Stimulated activated CD4-positive, alpha-beta T cell treated with anti-CD3 and anti-CD28 coated beads, Interleukin-1b, Interleukin-23, amount 100 ng/mL, for 48 hours (primary cell): ENCODE measurements at places on chromosomes 1 and 21.

DNA sequence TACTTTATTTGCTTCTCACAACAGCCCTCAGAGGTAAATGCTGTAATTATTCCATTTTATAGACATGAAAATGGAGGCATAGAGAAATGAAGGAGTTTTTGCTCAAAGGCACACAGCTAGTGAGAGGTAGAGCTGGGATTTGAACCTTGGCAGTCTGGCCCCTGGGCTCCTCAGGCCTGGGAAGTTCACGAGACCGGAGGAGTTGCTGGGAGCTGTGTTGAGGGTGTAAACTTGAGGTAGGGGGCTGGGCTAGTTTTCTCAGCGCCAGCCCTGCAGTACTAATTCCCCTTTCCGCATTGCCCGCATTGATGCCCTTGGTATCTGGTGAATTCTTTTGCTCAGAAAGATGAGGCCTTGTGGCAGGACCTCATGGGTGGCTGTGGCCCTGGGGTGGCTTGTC lies 73.3 kb downstream of the PTPRU start:
- no peak for DNase-seq

DNA sequence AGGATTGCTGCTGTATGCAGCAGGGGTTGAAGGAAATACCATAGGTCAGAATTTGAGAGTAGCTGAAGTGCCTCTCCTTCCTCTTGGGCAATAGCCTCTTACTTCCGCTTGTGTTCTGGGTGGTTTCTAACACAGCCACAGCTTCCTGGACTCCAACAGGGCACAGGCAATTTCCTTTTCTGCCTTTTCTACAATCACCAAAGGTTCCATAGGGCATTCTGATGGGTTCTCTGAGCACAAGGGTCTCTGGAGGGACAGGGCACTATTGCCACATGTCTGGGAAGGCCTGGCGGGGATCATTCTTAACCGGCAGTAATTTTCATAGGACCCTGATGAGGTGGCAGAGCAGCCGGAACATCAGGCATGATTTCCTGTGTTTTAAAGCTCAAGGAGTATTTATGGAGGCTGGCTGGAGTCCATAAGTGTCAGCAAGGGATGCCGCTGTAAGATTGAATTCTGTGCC lies 5.5 kb upstream of the AGTRAP start:
- no peak for DNase-seq

GRCh38 chr1:232655028-232655745 lies 25.3 kb upstream of the SIPA1L2 start:
- DNase-seq = no peak

GRCh38 chr21:42469272-42469671 lies 26.8 kb downstream of the RSPH1 start:
- DNase-seq = no peak

- no peak for DNase-seq
Measured at GRCh38 chr1:176996456-176997090, 167.9 kb downstream of the ASTN1 start.

DNA sequence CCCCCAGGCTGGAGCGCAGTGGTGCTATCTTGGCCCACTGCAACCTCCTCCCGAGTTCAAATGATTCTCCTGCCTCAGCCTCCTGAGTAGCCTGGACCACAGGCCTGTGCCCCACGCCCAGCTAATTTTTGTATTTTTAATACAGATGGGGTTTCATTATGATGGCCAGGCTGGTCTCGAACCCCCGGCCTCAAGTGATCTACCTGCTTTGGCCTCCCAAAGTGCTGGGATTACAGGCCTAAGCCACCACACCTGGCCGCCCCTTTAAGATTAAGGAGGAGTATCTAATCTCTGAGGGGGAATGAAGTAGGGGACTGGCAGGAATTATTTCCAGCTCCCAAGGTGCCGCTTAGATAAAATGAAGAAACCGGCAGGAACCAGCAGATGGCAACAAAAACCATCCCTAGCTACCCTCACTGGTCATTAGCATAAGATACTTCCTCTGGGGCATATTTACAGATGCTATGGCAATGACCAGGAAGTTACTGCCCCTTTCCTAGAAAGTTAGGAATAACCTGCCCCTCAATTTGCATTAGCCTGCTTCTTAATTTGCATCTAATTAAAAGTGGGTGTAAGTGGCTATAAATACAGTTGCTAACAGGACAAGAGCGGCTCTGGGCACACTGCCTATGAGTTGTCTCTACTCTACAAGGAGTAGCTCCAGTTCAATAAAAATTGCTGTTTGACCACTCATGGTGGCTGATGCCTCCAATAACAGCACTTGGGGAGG lies 7.1 kb upstream of the NSUN4 start:
- DNase-seq = no peak

DNA sequence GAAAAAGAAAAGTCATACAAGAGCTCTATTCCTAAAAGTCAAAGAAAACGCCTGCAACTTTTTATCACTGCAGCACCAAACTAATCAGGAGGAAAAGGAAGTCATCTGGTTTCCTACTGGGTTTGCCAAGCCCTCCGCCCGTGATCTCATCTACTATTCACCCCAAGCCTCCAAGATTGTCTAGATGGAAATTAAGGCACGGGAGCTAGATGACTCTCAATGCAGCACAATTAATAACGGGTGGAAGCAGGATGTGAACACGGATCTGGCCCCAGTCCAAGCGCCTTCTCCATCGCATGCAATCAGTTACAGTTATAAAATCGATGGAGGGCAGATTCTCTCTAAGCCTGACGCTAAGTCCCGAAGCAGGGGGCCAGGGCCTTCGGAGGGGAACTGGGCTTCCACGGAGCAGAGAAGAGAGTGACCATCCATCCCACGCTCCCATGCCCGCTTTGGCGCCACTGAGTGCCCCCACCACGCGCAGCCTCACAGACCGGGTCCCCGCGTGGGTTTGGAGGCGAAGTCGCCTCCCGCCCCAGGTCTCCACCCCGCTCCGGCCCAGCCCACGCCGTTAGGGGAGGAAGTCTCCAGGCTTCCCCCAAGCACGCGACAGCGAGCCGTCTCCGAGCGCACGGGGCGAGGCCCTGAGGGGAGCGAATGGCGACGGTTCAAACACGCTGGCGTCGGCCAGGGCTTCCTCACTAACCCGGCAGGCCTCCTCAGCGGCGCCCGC lies 1.8 kb downstream of the HSF2BP start:
- DNase-seq = no peak

- no peak for DNase-seq
Measured at GRCh38 chr1:221774054-221774842, 32.4 kb upstream of the DUSP10 start.

DNA sequence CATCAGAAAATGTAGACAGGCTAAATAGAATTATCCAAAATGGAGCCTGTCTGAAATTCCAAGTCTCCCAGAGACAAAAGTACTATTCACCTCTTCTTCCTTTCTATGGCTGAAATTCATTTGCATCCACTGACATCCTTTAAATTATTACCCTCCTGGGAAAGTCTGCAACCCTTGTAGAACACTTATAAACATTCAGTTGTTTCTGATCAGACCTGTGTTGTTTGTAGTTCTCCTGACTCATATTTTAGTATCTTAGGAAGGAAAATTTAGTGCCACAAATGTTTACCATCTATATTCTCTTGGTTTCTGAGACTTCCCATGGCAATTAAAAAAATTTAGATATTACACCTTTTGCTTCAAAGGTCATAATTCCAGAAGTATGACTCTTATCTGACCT lies 69.6 kb upstream of the C1orf105 start:
- no peak for DNase-seq

- DNase-seq = no peak
Measured at GRCh38 chr1:172628401-172628800, 30.5 kb upstream of the FASLG start.

- no peak for DNase-seq
Measured at GRCh38 chr21:32572574-32573420, 12.5 kb downstream of the TCP10L start.

DNA sequence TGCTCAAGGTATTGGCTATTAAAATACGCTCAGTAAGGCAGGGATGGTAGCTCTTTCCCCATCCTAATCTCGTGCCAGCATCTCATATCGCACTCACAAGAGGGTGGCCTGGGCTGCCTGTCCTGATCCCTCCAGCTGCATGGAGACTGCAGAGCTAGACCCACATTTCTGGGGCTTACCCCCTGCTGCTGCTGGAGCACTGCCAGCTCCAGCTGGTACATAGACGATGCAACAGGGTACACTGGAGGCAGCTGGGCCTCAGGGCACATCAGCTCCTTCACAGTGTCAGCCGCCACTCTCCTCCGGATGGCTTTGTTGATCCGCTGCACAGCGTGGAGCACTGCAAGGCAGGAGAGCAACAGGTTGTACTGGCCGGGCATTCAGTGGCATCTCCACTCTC lies 16.0 kb downstream of the IQGAP3 start:
- DNase-seq = no peak

DNA sequence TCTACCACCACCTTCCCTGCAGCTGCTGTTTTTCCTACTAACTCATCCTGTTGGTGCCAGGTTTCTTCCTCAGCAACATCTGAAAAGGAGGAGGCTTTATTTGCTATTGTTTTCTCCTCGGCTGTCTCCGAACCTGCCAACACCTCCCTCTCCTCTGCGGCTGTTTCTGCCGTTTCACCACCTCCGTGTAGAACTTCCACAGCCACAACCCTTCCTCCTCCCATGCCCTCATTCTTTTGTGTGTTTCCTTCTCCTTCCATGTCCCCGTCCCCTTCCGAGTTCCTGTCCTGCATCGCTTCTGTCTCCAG lies 59.0 kb upstream of the LRRC53 start:
- DNase-seq = no peak

DNA sequence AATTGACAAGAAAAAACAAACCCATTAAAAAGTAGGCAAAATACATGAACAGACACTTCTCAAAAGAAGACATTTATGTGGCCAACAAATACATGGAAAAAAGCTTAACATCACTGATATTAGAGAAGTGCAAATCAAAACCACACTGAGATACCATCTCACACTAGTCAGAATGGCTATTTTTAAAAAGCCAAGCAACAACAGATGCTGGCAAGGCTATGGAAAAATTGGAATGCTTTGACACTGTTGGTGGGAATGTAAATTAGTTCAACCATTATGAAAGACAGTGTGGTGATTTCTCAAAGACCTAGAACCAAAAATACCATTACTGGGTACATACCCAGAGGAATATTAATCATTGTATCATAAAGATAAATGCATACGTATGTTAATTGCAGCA lies 641.1 kb upstream of the B3GALT2 start:
- no peak for DNase-seq

- DNase-seq = no peak
Measured at GRCh38 chr1:151817353-151817730, 12.1 kb upstream of the LINGO4 start.

DNA sequence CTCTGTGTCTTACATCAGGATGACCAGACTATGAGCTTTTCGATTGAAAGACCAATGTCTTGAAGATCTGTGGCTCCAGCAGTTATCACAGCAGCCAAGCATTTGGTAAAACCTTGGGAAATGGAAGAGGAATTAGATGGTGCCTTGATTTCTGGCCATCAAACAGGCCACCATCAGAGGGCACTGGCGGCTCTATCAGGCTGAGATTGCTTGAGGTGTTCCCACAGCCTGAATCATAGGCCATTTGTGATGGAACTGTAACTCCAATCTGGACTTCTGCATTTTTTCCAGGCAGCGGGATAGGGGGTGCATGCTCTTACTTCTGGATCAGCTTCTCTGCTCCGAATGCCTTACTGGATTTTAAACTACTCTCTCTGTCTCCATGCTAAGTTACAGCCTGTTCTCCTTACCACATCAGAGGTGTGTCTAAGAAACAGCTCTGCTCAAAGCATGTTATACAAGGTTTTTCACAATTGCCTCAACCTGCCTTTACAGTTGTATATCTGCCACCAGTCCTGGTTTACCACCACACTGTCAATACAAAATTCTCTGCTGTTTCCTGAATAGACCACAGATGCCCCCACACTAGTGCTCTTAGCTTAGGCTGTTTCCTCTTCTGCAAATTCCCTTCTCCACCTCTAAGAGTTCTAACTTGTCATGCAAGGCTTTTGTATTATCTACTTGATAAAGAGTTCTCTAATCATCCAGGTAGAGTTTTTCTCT lies 180.9 kb downstream of the PTGER3 start:
- DNase-seq = no peak

- no peak for DNase-seq
Measured at GRCh38 chr1:46806196-46807020, 7.6 kb downstream of the CYP4B1 start.

GRCh38 chr1:10380594-10381275 lies 18.1 kb upstream of the PGD start:
- no peak for DNase-seq

DNA sequence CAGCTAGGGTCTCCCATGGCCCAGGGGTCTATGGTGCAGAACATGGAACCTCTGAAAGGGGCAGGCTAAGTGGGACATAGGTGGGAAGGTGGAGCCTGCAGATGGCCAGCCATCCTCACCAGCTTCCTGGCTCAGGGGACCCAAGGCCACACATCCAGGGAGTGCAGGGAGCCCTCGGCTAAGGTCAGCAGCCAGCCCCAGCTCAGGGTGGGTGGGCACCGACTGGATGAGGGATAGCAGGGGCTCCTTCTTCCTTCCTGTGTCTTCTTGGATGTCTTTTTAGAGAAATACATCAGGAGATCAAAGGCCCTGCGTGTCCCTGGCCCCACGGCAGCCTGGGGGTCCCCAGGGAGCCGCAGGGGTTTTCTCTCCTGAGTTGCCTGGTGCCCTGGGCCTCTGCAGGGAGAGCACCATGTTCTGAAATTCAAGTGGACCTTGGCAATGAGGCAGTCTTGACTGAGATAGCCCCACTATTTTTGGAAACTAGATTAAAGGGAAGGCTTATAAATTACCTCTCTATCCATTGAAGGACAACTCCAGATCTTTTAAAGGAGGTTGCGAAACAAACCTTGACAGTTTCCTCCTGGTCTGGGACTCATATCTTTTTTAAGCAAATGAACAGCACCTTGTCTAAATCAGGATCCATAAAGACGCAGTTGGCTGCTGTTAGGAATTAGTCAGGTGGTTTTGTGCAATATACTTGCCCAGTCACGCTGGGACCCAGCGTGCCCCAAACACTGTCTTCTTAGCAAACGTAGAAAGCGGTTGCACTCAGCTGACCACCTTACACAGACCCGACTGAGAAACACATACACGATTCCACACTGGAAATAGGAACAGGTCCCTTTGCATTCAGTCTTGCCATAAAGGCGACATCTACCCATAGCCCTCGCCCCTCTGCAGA lies 242.3 kb downstream of the TOMM20 start:
- DNase-seq = no peak

- no peak for DNase-seq
Measured at GRCh38 chr1:207321790-207322645, 540 bp downstream of the CD55 start.

- DNase-seq = no peak
Measured at GRCh38 chr1:5707566-5708345, 284.5 kb downstream of the NPHP4 start.

DNA sequence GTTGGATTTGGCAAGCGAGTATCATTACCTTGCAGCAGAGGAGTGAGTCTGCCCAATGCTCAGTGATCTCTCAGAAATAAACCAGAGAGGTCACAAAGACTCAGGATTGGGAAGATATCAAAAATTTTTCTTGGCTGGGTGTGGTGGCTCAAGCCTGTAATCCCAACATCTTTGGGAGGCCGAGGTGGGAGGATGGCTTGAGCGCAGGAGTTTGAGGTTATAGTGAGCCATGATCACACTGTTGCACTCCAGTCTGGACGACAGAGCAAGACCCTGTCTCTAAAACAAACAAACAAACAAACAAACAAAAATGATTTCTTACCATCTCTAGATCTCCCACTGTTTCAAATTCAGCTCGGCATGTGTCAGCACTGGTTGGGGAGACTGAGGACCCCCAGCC lies 13.3 kb upstream of the BECN2 start:
- no peak for DNase-seq
